ENCODE measurements at places on chromosomes 7 and 10.

- peak; percentile 29 for DNase-seq
Measured at GRCh38 chr10:119263951-119264617, 56.7 kb downstream of the GRK5 start.

DNA sequence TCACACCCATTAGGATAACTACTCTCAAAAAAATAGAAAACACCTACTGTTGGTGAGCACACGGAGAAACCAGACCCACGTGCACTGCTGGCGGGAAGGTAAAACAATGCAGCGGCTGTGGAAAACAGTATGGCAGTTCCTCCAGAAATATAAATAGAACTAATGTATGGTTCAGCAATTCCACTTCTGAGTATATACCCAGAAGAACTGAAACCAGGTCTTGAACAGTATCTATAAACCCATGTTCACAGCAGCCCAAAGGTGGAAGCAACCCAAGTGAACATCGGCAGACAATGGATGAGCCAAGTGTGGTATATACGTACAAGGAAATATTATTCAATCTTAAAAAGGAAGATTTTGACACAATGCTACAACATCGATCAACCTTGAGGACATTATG is 164.7 kb downstream of the ZMYND11 start:
- no peak for DNase-seq

DNA sequence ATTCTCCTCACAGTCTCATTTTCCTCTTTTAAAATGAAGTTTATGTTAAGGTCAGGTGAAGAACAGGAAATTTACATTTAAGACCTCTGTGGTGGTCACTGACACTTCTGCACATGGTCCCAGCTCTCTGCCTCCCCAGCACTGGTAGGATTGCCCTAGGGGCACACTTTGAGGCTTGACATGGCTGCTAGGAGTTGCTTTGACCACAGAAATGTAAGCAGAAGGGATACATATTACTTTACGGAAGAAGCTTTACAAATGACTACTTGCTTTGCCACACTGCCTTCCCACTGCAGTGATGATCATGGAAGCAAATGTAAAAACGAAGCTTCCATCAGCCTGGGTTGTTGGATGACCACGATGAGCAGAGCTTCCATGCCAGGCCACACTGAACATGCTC is 53.1 kb upstream of the RSU1 start:
- no peak for DNase-seq

- no peak for DNase-seq
Measured at GRCh38 chr10:73263693-73264347, 11.4 kb upstream of the MRPS16 start.

DNA sequence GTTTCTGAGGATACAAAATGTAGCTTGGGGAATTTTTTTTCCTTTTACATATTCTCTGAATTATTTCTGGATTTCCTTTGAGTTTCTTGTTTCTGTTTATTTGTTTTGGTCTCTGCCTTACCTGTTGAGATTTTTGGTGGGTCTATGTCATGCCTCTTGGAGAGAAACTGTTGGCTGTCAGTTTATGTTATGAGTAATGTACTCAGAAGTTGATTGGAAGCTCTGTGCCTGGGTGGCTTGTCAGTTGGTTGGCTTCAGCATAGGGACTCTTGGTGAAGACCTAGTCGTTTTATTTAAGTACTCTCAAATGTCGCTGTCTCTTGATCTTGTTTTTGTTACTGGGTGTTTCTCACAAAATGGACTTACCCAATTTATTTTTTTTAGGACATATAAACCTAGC is 132.4 kb downstream of the CDK14 start:
- no peak for DNase-seq

- no peak for DNase-seq
Measured at GRCh38 chr10:96301616-96302015, 2.6 kb upstream of the DNTT start.

Data from HFF-Myc (cell line).